ENCODE measurements at places on chromosomes 13 and 19. TPM values are rescaled to one million over a fixed set of nuclear protein-coding genes. Genes with fewer than 3 reads are reported as not detected.
A peak's percentile ranks its signal among the peaks of the same experiment; 100 is the strongest.

The OR7D2 gene
- total RNA-seq, result 0.05 TPM

The BSPH1 gene
- not detected for total RNA-seq

GRCh38 chr13:97385854-97386253 is 48.1 kb upstream of the RAP2A start:
- no peak for DNase-seq

DNA sequence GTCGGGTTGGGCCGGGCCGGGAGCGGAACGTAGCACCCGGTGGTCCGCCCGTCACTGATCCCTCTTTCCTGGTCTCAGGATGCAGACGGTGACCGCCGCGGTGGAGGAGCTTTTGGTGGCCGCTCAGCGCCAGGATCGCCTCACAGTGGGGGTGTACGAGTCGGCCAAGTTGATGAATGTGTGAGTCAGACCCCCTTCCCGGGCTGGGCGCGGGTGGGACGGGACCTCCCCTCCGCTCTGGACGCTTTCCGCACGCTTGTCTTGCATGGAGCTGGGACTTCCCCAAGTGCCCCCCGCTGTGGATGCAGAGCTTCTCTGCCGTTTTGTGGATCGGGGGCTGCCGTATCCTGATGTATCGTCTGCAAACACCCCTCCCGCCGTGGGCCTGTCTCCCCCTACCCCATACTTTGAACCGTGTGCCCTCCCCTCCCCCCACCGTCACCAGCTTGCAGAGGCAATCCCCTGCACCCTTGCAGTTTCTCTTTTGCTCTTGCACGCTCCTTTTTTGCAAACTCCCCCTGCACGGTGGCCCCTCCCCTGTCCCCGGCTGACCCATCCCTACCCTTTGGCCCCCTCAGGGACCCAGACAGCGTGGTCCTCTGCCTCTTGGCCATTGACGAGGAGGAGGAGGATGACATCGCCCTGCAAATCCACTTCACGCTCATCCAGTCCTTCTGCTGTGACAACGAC is 669 bp downstream of the GADD45B start:
- DNase-seq, result no peak

The DOCK6 gene
- 3.9 TPM for total RNA-seq

DNA sequence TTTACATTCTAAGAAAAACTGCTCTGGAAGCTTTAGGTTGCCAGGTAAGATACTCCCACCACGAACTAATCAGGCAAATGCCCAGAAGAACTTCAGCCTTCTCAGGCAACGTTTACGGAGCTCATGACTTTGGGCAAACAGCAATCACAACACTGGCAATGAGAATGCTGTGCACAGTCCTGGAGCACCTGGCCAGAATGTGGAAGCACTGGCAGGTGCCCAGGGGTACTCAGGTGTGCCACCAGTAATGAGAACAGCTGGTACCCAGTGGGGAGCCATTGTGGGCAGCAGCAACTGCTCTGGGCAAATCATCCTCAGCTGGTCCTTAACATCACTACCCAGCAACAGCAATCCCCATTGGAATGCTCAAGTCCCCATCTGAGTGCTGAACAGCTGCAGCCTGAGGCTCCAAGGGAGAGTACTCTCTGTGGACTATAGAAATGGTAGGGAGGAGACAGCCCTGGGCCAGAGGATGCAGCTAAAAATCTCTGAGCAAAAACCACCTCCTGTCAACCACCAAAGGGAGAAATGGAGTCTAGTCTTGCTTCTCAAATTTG is 210.0 kb downstream of the FOXO1 start:
- no peak for DNase-seq

DNA sequence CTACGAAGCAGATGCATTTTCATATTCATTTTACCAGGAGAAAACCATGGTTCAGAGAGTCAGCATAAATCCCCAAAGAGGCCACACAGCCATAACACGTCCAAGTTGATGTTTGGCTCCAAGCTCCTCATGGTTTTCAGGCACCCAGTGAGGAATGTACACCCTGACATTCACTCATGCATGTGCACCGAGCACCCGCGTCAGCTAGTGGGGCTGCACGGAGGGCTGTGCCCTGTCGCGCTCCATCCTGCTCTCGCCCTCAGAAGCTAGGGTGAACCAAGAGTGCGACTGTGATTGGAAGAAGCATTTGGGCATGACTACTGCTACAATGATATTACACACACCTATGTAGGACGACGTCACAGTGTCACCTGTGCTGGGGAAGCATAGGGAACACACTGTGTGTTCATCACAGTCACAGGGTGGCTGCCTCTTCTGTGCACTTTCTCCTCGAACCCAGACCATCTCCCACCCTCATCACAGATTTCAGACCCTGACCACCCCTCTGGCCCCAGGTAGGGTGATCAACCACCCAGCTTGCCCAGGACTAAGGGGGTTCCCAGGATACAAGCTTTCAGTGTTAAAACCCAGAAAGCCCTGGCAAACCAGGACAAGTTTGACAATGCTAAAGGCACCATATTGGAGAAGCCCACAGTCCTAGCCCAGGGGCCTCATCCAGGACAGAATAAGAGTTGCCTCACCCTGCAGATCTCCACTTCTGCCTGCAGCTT is 148.6 kb upstream of the ZNF507 start:
- DNase-seq, result no peak

The VSIG10L gene
- total RNA-seq, result 0.75 TPM

DNA sequence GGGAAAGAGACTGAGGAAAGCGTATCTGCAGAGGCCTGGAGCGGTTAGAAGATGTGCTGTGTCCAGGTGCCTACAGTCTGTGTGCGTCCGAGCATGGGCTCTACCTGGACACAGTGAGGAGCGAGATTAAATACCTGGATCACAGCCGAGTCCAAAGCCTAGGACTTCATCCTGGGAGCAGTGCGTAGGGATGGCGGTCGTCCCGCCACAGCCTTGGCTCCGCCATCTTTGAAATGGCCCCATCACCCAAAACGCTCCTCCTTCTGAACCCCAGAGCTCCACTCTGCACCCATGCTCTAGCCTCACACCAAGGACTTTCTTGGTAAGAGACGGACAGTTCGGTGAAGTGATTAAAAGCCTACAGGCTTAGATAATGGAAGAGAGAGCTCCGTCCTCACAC is 19.8 kb downstream of the GP6 start:
- no peak for DNase-seq

DNA sequence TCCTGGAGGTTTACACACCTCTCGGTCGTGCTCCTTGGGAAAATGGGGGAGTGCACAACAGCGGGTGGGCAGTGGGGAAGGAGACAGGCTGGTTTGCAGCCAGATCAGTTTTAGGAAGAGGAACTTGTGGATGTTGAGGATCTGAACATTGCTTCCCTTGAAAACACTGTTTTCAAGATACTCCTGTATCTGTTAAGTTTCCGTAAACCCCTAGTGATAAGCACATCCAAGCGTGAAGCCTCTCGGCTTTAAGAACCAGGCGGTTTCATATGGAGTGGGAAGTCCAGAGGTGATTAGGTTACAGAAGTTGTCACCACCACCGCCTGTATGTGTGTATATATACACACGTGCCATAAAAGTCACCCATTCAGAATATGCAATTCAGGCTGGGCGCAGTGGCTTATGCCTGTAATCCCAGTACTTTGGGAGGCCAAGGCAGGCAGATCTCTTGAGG is 47.4 kb downstream of the SIPA1L3 start:
- DNase-seq, result no peak

GRCh38 chr19:5690125-5690954 is at the start of gene RPL36:
TSS of gene RPL36 (plus strand) at chr19:5690295. CDS start at chr19:5690508, 213 bp downstream.
- DNase-seq, result peak; percentile 94

DNA sequence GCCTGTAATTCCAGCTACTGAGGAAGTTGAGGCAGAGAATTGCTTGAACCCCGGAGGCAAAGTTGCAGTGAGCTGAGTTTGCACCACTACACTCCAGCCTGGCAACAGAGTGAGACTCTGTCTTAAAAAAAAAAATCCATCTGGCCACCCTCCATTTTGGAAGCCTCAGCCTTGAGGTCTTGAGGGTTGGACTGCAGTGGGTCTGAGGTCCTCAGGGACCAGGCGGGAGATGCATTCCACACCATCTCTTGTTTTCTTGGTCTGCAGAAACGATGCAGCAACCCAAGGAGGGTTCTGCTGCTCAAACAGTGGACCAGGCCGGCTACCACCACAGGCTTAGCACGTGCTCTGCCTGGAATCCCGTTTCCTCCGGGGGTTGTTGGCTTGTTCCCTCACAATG is 299.3 kb downstream of the FGF9 start:
- DNase-seq, result no peak
